Activated naive CD8-positive, alpha-beta T cell treated with anti-CD3 and anti-CD28 coated beads, Interleukin-2, amount 50 U/mL, for 16 hours (primary cell): ENCODE measurements at places on chromosomes 11 and 22.

DNA sequence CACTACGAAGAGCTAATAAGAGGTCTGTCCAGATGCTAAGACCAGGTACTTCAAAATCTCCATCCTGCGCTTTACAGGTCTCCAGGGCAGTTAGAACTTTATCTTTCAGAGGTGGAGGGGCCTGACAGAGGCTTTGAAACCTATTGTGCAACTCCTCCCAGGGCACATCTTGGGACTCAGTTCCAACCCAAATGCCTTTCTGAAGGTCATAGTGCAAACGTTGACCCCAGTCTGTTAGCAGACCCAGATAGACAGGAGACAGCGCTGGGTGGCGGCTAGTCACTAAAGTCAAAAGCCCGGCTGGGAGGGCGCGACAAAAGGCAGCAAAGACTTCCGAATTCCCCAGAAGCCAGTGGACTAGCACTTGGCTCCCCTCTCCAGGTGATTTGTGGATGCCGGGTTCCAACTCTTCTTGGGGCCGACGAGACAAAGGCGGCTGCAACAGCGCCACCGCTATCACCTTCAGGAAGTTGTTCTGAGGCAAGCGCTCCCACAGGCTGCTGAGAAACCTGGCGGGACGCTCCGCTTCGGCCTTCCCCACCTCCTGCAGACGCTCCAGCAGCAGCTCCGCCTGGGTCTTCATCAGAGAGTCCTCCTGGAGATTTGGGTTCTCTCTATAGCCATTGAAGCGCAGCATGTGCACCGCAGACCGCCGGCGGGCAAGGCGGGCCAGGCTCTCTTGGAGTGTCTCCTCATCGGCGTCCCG lies 728 bp downstream of the FANCF start:
- DNase-seq, result peak; percentile 8

DNA sequence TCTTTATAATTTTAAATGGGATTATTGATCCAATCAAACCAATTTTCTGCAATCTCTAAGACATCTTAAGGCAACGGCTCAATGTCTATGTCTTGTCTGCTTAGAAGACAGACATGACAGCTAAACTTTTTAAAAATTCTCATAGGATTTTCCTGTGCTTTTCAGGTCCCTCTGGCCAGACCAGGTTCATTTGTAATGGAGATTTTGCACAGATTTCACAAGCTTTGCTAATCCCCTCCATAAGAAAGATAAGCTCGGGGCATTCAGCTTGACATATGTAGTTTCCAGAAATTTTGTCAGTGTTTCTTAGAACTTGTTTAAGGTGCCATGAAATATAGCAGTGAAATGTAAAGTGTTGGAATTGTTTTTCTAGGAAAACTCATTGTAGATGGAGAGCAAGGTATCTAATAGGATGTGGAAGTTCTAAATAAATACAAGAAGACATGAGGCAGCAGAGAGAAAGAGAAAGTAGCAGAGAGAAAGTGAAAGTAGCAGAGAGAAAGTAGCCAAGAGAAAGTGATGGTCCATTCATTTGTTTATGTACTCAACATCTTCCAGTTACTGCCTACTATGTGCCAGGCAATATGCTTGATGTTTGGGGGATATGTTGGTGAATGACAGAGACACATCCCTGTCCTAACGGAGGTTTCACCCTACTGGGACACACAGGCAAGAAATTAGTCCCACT lies 219.1 kb upstream of the ARHGAP42 start:
- DNase-seq, result no peak

DNA sequence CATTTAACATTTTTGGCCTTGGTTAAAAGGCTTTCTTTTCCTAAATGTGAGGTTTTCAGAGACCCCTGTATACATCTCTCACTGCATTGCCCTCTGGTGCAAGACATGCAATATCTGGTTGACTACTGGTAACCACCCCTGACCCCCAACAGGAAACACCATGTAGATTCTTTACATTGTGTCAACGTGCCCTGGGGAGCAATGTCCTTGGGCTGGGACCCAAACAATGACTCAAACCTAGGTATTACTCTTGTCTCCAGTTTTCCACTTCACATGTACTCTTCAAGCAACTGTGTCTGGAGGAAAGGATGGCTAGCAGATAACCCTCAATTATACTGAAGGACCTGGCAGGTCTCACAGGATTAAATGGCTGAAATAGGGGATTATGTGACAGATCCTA lies 1.1 kb upstream of the GPR83 start:
- no peak for DNase-seq

DNA sequence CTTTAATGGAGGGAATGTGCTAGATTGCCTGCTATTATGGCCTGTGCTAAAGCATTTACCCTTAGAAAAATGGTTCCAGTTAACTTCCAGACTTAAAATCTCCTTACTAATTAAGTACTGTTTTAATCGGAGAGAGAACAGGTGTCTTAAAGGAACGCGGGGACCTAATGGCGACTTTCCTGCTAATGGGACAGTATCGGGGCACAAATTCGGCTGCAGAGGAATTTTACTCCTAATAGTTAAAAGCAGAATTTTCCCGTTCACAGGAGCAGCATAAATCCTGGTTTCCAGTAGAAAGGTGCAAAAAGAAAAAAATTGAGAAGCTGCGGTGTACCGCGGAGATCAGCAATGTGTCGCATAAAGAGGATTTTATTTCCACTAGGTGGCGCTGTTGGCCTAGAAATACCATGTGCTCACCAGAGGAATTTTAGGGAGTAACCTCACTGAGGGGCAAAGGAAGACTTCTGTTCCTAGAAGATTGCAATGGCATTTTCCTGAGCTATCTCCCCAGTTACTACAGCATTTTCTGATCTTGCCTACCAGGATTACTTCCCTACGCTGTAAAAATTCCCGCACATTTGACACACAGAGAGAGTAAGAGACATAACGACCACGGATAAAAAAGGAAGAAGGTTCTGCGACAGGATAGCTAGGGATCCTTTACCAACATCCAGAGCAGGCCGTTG lies 44.5 kb downstream of the ZNF280B start:
- peak; percentile 30 for DNase-seq

DNA sequence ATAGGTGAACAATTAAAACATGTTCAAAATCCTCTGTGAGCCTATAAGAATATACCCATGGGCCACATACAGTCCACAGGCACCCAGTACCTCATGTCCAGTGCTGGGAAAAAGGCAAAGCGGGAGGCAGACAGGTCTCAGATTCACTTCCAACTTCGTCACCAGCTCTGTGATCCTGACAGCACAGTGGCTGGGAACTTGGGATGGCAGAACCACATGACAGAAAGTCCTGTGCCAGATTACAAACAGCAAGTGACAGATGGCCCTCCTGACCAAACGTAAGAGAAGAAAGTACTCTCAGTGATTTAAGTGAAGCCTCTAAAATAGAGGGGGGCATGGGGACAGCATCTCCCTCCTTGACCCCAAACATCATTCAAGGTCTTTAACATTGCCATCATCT lies 5.8 kb downstream of the SLC1A2 start:
- no peak for DNase-seq

DNA sequence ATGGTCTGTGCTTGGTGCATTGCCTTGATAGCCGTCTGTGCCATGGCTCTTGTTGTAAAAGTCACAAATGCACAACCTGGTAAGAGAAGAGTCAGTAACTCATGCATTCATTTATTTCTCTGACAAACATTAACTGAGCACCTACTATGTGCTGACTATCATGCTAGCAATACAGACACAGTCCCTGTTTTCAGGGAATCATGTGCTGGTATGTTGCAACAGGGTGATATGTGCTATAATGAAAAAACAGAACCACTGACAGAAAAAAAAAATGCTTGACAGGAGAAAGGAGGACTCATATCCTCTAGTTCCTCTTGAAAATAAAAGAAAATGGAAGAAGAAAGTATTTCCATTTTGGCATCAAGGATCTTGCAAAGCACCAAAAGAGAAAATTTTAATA lies 34.5 kb upstream of the RAPSN start:
- no peak for DNase-seq

DNA sequence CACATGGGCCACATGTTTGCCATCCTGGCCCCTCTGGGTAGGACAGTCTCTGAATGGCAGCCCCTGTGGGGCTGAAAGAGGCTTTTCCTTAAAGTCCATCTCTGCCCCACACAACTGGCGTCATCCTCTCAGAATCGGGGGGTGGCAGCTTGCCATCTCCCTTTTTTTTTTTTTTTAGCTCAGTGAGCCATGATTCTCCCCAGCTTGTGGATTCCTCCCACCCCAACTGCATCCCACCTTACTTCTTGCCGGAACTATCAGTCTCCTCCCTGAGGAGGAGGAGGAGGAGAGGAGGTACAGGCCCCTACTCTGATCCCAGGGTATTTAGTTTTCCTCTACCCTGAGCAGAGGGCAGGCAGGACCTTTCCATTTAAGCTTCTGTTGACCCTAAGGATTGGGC lies 3.4 kb downstream of the DGKZ start:
- DNase-seq, result no peak

DNA sequence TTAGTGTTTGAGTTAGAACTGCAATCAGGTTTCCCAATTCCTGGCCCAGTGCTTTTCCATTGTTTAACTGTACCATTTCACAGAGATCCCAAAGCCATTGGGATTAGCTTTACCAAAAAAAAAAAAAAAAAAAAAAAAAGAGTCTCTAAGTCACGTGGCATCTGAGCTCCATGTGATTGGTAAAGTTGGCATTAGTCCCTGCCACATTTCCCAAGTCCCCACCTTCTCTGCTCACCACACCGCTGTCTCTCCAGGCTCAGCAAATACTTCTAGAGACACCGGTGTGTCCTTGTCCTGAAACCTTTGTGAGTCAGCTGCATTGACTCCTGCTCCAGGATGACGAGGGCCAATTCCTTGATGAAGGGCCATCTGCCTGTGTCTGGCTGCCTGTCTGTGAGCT lies 305.3 kb downstream of the KIRREL3 start:
- no peak for DNase-seq
